ENCODE measurements at places on chromosomes 2 and 18.
A peak's percentile ranks its signal among the peaks of the same experiment; 100 is the strongest.

GRCh38 chr2:148590612-148591011, 53.9 kb upstream of the EPC2 start:
- DNase-seq: no peak

GRCh38 chr18:33665187-33665586, 87.2 kb downstream of the ASXL3 start:
- no peak for DNase-seq

DNA sequence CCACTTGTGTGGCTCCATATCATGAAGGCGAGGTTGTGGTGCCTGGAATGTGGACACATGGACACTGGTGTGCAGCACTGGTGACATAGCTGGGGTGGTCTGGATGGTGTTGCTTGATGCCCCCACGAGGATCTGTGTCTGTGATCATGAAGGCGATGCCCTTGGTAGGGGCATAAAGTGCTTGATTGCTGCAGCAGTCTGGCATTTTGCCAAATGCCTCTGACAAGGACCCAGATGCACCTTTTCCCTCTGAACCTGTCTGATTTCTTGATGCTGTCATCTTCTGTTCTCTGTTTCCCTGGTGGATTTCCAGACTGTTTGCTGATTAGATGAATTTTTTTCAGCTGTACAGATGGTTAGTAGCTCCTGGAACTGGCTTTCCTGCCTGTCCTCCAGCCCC, 752.0 kb upstream of the HS6ST1 start:
- DNase-seq: no peak

- no peak for DNase-seq
Observed at GRCh38 chr2:15511686-15512085, 49.4 kb downstream of the NBAS start.

DNA sequence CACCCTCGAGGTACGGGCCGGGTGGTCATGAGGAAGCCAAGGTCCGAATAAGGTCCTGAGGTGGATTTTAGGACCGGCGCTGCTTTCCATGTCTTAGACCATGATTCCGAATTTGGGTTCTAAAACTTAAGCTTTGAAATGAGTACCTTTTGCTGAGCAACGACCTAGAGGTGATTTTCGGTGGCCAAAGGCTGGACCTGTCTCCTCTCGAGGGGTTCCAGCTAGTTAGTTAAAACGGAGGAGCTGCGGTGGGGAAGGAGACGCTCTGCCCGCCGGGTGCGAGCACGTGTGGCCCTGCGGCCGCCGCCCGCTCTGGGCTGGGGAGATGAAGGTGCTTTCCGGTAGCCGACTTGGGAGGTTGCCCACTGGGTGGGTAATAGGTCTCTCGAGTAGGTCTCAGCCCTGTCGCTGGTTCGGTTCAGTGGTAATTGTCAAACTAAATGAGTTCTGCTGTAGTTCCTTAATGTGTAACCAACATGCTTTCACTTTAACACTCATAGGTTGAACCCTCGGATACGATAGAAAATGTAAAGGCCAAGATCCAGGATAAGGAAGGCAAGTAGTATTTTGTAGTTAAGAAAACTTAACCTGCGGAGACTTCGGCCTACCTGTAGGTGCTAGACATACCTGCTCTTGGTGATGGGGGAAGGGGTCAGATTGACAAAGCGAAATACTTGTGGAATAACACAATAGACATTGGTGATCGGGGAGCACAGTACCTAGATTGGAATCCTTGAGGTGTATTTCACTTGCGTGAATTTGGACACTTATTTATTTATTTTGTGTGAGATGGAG, 572 bp downstream of the RPS27A start:
- peak; percentile 18 for DNase-seq

GRCh38 chr18:61225336-61225735, 107.9 kb upstream of the CDH20 start:
- DNase-seq: no peak

DNA sequence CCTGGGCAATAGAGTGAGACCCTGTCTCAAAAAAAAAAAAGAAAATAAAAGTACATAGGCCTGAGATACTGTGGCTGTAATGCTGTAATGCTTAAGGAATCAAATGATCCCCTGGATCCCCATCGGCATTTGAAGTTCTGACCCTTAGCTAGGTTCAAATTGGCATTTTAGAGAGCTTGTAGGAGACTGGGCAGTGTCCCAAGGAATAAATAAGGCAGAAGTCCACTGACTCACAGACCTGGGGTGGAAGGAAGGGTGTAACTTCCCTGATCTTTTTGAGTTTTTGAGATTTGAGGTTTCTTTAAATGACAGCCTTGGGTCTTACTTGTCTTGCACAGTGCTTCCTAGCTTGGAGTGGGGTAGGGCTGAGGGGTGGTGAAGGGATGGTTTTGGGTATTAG, 553.7 kb downstream of the SLC4A3 start:
- DNase-seq: no peak

Data from activated CD4-positive, CD25-positive, alpha-beta regulatory T cell treated with anti-CD3 and anti-CD28 coated beads, Interleukin-2, amount 50 U/mL, for 16 hours (primary cell).